ENCODE measurements at places on chromosomes 5 and 9.

DNA sequence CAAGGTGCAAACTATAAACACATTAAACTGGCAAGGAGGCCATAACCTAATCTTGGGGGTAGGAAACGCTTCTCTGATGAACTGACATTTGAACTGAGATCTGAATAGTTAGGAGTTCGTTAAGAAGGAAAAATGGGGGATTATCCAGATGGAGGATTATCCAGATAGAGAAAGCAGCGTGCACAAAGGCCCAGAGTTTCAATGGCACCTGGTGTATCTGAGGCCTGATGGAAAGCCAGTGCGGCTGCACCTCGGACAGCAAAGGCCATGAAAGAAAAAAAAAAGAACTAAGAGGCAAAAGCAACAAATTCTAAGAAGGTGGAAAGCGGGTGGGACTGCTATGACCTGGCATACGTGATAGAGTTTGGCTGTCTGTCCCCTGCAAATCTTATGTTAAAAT is 13.0 kb upstream of the CTNNAL1 start:
- DNase-seq: no peak

DNA sequence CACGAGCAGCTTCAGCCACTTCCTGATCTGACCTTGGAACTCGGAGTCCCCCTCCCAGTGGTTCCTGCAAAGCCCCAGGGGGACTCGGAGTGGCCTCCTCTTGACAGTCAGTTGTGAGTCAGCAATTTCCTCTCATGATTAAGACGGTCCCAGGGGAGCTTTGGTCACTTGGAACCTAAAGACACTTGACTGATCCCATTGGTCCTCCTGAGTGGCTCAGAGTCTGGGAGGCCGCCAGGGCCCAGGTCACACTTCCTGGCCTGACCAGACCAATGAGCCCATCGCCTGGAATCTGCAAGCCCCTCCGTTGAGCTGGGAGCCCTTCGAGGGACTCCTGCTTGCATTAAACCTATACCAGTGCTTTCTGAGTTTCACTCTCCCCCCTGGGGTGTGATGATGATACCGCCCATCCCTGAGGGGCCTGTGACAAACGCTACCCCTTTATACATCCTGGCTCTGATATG is 29.1 kb downstream of the TSPAN17 start:
- no peak for DNase-seq

- no peak for DNase-seq
Observed at GRCh38 chr5:36820900-36821299, 55.7 kb upstream of the NIPBL start.

DNA sequence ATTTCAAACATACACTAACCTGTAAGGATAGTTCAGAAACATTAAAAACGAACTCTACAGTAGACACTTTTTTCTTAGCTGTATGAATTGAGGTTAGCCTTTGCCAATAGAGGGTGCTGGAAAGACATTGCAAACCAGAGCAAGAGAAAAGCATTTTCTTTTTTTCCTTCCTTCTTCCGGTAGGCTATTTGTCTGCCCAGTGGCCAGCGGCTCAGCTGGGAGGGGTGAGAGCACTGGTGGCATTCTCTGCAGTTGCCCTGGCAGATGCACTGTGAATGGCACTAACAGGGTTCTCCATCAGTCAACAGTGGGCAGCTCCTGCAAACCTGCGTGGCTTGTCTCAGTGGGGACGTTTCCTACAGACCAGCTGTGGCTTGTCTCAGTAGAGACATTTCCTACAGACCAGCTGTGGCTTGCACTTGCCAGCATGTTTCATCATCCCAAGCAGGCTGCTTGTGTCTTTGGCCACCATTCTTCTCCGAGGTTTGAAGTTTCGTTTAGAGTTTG is 984.5 kb upstream of the CDH18 start:
- DNase-seq: no peak

GRCh38 chr5:171442287-171443042 is 23.0 kb downstream of the FGF18 start:
- no peak for DNase-seq

DNA sequence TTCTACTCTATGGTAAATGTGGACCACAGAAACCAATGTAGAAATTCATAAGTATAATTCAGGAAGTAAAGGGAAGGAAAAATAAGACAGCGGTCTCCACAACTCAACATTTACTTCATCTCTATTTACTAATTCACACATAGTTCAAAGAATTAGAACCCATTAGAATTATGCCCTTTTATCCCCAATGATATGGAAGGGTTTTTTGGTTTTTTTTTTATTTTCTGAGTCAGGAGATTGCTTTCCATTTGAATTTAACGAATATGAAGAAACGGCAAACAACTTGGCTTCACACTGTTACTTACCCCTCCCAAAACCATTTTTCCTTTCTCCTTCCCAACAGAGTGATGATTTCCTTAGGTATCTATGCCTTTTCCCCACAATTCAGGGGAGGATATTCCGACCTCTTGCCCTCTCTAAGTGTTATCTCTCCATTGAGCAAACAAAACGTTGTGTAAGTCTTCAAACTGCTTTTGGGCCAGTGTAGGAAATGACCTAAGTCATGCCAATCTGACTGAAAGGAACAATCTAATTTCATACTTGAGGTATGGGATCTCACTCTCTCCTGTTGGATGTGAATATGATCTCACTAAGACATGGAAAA is 72.0 kb downstream of the CETN3 start:
- DNase-seq: no peak

DNA sequence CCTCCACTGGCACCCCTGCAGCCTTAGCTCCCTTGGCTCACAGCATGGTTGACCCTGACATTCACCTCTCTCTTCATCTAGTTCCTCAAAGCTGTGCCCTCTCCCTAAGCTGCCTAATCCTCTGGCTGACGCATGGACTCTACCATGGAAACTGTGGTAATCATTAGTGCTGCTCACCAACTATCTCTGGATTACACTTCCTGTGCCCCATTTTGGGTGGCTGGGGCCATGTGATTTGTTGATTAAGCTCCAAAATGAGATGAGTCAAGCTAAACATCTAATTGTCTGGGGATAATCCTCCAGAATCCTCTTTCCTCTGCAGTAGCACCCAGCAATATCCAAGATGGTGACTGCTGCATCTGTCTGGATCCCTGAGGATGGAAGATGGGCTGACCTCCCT is 264.4 kb downstream of the SH3GL2 start:
- no peak for DNase-seq

DNA sequence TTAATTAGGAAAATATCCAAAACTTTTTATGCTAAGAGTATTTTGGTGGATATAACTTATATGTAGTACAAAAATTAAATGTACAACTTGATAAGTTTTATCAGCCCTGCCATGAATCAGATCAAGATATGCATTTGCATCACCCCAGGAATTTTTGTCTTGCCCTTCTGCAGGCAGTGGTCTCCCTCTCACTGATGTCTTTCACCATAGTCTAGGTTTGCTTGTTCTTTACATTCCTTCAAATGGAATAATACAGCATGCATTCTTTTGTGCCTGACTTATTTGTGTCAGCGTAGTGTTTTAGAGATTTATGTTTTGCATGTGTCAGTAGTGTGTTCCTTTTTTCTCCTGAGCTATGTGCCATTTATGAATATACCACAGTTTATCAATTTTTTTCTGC is 36.4 kb downstream of the RNF180 start:
- peak; percentile 12 for DNase-seq

DNA sequence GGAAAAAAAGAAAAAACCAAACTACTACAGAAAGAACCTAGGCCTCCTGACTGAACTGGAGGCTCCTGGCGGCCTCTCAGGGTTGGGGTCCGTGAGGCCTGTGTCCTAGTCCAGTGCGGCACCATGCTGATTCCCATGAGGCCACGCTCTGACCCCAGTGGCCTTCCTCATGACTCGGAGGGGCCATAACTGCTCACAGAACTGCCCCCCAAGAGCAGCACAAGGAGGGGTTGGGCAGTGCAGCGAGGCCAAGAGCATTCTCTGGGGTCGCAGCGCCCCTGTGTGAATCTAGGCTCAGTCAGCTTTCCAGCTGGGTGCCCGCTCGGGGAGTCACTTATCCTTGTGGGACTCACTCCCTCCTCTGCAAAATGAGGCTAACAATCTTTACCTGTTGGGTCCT is 79.3 kb upstream of the FBXW11 start:
- DNase-seq: no peak

GRCh38 chr9:32992595-32993238 is 8.7 kb downstream of the APTX start:
- no peak for DNase-seq

DNA sequence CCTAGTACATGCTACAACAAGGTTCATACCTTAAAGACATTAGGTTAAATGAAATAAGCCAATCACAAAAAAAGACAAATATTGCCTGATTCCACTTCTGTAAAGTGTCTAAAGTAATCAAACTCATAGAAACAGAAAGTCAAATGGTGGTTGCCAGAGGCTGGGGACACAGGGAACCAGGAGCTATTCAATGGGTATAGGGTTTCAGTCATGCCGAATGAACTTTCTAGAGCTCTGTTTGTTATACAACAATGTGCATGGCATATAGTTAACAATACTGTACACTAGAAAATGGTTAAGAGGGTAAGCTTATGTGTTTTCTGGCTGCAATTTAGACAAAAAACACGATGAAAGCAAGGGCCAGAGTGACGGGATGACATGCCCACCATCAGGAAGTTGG is 70.8 kb upstream of the EGFLAM start:
- no peak for DNase-seq

GRCh38 chr5:36552651-36553393 is 53.6 kb upstream of the SLC1A3 start:
- DNase-seq: no peak

DNA sequence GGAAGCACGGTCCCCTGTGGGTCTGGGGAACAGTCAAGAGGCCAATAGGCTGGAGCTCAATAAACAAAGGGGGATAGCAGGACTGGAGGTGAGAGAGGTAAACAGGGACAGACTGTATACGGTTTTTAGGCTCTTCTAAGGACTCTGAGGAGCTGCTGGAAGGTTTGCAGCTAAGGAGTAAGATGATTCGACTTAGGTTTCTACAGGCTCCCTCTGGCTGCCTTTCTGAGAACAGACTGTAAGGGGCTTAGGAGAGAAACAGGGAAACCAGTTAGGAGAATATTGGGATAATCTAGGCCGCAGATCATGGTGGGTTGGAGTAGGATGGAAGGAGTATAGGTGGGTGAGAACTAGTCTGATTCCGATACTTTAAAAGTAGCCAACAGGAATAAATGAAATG is 10.4 kb downstream of the CDK5RAP2 start:
- DNase-seq: no peak

DNA sequence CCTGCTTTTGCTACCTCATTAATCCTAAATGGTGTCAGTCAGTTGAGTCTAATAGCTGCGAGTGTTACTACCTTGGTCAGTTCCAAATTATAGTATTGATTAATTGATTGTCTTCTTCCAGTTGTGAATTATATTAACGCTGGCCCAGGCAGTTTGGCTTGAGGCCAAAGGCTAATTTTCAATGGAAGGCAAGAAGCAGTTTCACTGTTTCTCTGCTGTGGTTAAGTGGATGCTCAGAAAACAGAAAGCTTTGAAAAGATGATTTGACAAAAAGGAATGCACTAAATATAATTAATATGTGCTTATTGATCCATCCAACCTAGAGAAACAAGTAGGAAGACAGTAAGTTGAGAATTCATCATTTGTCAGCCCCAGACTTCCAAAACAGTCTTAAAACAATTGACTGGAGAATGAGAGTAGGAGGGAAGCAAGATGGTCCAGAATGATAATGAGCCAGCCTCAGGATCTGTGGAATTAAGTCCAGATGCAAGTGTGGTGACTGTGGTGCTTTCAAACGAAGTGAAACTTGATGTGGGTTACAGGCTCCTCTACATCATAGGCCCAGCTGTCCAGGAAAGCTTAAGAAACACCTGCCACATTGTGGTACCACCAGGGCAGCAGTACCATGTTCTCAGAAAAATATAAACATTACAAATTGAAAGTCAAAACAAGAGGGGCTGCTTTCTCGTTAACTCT is 1371.0 kb upstream of the DMAC1 start:
- DNase-seq: no peak

DNA sequence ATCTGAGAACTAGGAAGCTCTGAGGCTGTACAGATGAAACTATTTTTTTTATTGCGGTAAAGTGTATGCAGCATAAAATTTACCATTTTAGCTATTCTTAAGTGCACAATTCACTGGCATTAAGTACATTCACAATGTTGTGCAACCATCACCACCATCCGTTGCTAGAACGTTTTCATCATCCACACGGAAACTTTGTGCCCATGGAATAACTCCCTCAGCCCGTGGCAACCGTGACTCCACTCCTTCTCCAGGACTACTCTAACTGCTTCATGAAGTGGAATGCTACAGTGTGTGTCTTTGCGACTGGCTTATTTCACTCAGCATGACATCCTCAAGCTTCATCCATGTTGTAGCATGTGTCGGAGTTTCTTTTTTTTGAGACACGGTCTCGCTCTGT is 57.1 kb downstream of the COL23A1 start:
- DNase-seq: no peak

- no peak for DNase-seq
Observed at GRCh38 chr9:108316066-108316465, 539.7 kb downstream of the ACTL7B start.

DNA sequence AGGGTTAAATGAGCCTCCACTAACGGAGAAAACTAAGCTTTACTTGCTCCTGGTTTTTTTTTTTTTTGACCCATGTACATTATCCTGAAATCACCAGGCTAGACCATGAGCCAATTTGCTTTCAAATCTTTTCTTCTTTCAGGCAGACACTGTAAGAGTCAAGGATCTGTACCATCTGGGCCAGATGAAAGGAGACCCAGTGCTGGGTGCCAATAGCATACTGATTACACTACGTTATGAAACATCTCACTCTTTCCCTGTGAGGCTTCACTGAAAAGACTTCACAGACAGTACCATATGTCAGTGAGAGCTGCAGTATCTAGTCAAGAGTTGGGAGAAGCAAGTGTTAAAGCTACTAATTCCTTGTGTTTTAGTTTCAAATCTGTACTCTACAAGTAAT is 161.2 kb upstream of the PTPRD start:
- no peak for DNase-seq

- no peak for DNase-seq
Observed at GRCh38 chr5:38018016-38018415, 178.2 kb upstream of the GDNF start.

DNA sequence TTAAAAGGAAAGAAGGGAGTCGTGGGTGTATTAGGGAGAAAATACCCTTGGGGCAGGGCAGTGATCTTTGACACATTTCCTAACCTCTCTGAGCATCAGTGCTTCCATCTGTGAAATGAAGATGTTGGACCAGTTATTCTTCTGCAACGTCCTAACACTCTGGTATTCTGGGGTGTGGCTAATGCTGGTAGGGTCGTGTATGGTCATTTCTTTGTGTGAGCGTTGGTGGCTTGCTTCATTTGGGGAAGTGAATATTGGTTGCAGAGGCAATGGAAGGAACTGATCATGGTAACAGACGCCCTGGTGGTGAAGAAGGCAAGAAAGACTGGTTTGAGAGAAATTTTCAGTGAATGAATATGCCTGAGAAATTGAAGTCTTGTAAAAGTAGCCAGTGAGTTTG is 67.9 kb upstream of the TTC23L start:
- no peak for DNase-seq

- no peak for DNase-seq
Observed at GRCh38 chr5:35436400-35437057, 181.1 kb upstream of the SPEF2 start.

GRCh38 chr5:36389245-36389644 is 87.5 kb upstream of the RANBP3L start:
- no peak for DNase-seq

- DNase-seq: peak; percentile 76
Observed at GRCh38 chr5:78747705-78748359, 99.3 kb upstream of the LHFPL2 start.

Measured in AG04449 (cell line).